ENCODE measurements at places on chromosomes 12 and 14.

DNA sequence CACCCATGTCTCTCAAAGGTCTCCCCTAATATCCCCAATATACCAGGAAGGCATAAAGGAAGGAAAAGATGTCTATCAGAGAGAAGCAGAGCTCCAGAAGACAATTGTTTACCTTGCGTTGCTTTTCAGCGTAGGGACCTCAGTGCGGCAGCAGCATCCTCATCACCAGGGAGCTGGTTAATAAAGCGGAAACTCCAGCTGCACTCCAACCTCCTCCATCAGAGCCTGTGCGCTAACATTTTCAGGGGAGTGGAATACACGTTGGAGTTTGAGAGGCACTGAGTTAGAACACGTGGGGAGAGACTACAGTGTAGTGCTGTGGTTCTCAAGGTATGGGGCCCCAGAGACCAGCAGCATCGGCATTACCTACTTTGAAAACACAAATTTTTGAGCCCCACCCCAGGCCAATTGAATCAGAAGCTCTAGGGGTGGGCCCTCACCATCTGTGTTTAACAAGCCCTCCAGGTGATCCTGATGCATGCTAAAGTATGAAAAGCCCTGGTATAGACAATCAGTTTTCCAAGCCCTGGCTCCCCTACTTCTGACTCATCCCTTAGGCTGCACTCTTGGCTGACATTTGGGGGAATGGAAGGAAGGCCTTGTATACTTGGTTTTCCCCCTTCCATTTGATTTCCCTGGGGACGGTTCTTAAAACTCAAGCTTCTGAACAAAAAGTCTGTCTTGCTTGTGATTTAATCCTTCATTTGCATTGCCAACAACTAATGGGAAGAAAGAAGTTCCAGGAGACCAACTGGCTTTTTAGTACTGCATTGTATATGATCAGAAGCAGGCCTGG lies 419.0 kb upstream of the CCDC196 start:
- no peak for DNase-seq

GRCh38 chr14:76772300-76773187 lies 11.3 kb downstream of the VASH1 start:
- no peak for DNase-seq

DNA sequence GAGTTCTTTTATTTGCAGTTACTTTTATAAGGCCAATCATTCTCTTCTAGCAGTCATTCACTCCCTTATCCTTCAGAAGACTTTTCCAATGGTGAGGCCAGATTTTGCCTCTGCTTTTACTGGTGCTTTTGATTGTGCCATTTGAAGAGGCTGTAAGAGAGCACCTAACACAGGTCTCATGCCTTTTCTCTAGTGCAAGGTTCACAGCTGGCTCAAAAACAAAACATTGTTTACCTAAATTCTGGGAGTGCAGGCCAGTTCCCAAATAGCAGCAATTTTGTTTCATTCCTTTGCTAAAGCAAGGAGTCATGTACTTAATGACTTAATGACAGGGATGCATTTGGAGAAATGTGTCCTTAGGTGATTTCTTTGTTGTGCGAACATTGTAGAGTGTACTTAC lies 192.0 kb downstream of the SYT10 start:
- no peak for DNase-seq

- DNase-seq = no peak
These were observed 21.3 kb downstream of the POU6F1 start for GRCh38 chr12:51196547-51196946.

DNA sequence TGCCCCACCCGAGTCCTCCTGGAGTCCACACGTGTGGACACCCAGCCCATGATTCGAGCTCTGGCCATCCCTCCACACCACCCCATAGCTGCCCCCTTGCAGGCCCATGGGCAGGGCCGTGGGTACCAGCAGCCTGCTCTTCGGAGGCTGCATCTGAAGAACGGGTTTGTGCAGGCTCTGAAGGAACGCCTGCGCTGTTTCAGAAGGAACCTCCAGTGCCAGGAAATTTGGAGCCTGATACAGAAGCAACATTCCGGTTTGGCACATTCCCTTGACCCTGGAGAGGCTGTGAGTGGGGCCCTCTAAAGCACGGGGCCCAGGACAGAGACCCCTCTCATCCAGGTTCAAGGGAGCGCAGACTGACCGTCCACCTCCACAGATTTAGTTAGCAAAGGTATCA lies 57.0 kb downstream of the ZNF664 start:
- no peak for DNase-seq

GRCh38 chr14:66234411-66234810 lies 251.8 kb upstream of the CCDC196 start:
- DNase-seq = no peak

DNA sequence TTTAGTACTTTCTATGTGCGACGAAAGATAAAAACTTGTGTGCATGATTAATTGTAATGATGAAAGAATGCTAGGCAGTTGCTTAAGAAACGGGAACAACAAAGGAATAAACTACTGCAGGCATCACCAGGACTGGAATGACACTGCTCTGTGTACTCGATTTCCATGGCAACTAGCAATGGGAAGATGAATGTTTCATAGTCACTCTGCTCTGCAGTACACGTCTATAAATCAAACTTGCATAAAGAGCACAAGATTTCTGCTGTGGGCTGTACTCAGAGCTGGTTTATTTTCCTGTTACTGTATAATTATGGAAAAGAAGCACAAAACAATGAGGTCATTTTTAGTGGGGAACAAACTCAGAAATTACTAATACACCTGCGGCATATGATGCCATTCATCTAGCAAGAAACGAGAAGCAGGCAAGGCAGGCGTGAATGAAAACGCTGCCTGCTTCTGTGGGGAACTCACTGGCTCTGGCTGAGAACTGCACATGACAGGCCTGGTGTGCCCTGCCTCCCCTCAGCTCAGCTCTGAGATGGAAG lies 41.8 kb downstream of the EFCAB11 start:
- peak; percentile 98 for DNase-seq

DNA sequence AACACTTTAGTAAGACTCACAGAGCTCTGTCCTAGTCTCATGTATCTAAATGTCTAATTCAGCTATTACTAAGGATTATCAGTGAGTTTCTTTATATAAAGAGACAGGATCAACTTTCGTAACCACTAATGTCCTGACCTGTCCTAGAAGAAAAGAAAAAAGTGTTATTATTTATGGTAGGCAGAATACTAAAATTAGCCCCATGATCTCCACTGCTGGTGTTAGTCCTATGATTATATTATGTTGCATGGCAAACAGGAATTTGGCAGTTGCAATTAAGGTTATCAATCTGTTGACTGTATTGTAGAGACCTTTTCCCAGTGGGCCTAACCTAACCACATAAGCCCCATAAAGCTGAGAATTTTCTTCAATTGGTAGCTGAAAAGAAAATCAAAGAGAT lies 132.9 kb upstream of the DIO2 start:
- no peak for DNase-seq

DNA sequence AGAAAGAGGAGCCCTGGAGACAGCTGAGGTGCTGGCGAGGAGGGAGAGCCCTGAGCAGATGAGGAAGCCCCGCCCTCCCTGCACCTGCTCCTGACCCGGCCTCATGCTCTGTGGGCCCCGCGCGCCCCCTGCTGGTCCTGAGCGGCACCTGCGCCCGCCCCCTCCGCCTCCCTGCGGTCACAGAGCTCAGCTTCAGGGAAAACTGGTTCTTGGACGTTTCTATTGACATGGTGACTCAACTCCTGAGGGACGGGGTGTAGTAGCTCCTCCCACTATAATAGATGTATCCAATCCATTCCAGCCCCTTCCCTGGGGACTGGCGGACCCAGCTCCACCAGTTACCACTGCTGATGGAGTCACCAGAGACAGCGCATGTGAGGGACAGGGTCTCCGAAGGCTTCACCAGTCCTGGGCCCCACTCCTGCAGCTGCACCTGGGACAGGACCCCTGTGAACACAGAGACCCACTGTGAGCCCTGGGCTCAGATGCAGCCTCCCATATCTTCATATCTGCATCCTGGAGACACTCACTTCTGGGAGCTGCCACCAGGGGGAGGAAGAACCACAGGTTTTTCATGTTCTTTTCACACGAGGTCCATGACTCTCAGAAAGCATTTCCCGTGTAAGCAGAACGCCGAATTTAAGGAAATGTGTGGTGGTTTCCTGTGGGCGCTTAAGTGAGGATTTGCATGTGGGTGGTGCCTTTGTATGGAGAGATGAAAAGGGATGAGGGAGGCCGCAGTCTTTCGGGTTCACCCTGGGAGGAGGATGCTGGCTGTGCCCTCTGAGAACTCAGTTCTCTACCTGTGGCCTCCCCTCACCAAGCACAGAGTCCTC lies 1346.4 kb downstream of the TMEM121 start:
- no peak for DNase-seq

All from GM04504 (cell line).